ENCODE measurements at places on chromosomes 1 and 21.

- no peak for DNase-seq
Observed at GRCh38 chr1:196306421-196306820, 301.8 kb downstream of the KCNT2 start.

GRCh38 chr1:81330521-81330920 lies 470.2 kb upstream of the ADGRL2 start:
- no peak for DNase-seq

- no peak for DNase-seq
Observed at GRCh38 chr1:147785794-147786506, 25.5 kb upstream of the GJA5 start.

GRCh38 chr1:56646611-56647010 lies 1.5 kb downstream of the PRKAA2 start:
- no peak for DNase-seq

GRCh38 chr1:89699451-89699986 lies 66.6 kb downstream of the LRRC8C start:
- DNase-seq, result no peak
